ENCODE measurements at places on chromosomes 2 and 18. TPM values are rescaled to one million over a fixed set of nuclear protein-coding genes. Genes with fewer than 3 reads are reported as not detected.

TSPYL6 gene
- not detected for total RNA-seq

TBR1 gene
- 0.26 TPM for total RNA-seq

TYMS gene
- total RNA-seq: 57.0 TPM

OXER1 gene
- total RNA-seq: not detected

PSMG2 gene
- 100 TPM for total RNA-seq

KCNG3 gene
- total RNA-seq: not detected

SERPINB12 gene
- total RNA-seq: not detected

ADD2 gene
- total RNA-seq: 0.23 TPM

NDUFS1 gene
- total RNA-seq: 91.9 TPM

DNA sequence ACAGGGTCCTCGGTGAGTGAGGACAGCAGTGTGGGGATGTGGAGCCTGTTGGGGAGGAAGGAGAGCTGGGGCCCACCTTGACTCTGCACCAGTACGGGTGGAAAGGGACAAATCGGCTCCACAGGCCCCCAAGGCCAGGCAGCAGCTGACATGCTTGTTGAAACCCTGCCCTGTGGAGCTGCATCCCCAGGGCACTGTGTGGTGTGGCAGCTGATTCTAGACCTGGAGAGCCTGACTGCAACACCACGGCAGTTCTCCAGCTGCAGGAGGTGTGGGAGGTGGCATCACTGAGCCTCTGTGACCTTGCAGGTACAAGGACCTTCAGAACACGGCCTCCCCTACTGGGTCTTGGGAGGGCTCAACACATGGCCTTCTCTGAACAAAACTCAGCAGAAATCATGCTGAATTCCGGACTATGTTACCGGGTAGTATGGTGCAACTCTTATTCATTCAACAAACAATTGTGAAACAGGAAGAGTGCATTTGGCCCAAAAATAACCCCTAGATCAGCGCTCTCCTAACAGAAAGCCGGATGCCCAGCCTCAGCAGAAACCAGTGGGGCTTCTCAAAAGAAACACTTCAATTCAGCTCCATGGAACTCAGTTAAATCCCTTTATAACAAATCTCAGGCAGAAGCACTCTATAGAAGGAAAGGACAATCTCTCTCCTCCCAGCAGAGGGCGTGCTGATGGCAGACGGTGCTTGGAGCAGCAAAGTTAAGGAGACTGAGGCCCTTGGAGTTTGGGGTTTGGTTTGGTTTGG is 104.4 kb upstream of the SALL3 start:
- no peak overlapping the region for H3K27ac ChIP-seq
- H3K4me1 ChIP-seq: no peaks in the 10 kb centered on the region
- peak; percentile 27 for DNase-seq
- no peaks in the 10 kb centered on the region for H3K27me3 ChIP-seq
- H3K36me3 ChIP-seq: no peaks in the 10 kb centered on the region
- H3K4me3 ChIP-seq: no peak overlapping the region

DNA sequence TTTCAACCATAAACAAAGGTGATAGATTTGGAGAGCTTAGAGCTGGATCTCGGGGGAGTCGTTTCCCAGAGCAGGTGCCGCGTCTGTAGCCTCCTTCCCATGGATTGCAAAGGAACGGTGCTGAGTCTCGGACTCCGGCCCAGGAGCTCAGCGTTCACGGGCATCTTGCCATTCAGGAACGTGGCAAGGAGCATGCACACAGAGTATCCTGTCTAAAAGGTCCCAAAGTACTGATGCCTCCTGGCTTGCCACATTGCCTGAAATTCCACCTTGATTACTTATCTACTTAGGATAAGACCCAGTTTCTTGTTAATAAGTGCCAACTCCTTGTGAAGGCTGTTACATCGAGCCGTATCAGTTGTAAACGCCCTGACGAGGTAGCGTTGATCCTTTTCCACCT is 197.8 kb upstream of the MYT1L start:
- H3K27me3 ChIP-seq: no peaks in the 10 kb centered on the region
- H3K36me3 ChIP-seq: no peaks in the 10 kb centered on the region
- no peak overlapping the region for H3K27ac ChIP-seq
- DNase-seq: no peak
- no peak overlapping the region for H3K4me3 ChIP-seq

GRCh38 chr2:181581534-181581933 is 75.4 kb downstream of the CERKL start:
- no peaks in the 10 kb centered on the region for H3K36me3 ChIP-seq
- DNase-seq: no peak
- no peak overlapping the region for H3K4me3 ChIP-seq
- H3K27ac ChIP-seq: no peak overlapping the region

- H3K36me3 ChIP-seq: peaks cover 7% of the 10 kb centered on the region
- H3K4me3 ChIP-seq: no peak overlapping the region
- no peaks in the 10 kb centered on the region for H3K4me1 ChIP-seq
- H3K27me3 ChIP-seq: peaks cover 4% of the 10 kb centered on the region
- no peak overlapping the region for H3K27ac ChIP-seq
These were observed 1135.6 kb upstream of the FAM98A start for GRCh38 chr2:34734662-34735061.

- no peak for DNase-seq
- no peak overlapping the region for H3K4me3 ChIP-seq
- H3K4me1 ChIP-seq: no peaks in the 10 kb centered on the region
- H3K27ac ChIP-seq: no peak overlapping the region
- no peaks in the 10 kb centered on the region for H3K36me3 ChIP-seq
These were observed 263.4 kb downstream of the SH3BP4 start for GRCh38 chr2:235215248-235215647.

DNA sequence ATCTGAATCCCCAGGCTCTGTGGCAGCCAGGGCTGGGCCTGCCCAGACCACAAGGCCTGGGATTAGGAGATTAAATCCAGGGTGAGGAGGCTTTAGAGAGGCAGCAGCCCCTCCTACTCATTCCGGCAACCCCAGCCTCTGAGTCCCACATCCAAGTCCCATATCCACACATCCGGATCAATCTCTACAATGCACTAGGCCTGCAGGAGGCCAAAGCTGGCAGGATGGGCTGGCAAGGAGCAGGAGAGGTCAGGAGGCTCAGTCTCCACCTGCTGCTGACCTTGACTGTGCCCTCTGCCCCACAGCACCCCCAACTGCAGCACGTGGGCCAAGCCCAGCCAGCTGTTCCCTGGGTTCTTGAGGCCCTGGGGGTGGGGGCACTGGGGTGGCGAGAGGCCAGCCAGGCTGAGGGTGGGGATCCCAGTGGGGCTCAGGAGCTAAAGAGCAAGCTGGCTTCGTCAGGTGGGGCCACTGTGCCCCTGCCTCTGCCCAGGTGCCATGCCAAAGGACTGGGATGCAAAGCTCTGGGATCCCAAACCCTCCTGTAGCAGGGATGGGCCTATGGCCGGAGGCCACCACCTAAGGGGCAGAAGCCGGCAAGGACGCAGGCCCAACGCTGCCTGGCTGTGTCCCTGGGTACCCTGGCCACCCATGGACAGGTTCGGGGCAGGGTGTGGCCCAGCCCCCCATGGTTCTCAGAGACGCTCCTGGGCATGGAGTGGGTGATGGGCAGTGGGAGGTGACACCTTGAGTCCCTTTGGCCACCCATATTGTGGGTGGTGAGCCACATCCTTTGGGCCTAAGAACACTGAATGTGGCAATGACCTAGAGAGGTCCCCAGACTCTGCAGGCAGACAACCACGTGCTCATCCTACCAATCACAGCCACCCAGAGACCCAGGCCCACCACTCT is 3.2 kb downstream of the KIF1A start:
- no peak overlapping the region for H3K4me3 ChIP-seq
- no peak overlapping the region for H3K27ac ChIP-seq
- no peaks in the 10 kb centered on the region for H3K4me1 ChIP-seq
- H3K36me3 ChIP-seq: no peaks in the 10 kb centered on the region

- H3K27ac ChIP-seq: no peak overlapping the region
- H3K4me1 ChIP-seq: no peaks in the 10 kb centered on the region
- no peak for DNase-seq
- no peaks in the 10 kb centered on the region for H3K36me3 ChIP-seq
These were observed 173.0 kb downstream of the PTGR3 start for GRCh38 chr18:75035928-75036327.

DNA sequence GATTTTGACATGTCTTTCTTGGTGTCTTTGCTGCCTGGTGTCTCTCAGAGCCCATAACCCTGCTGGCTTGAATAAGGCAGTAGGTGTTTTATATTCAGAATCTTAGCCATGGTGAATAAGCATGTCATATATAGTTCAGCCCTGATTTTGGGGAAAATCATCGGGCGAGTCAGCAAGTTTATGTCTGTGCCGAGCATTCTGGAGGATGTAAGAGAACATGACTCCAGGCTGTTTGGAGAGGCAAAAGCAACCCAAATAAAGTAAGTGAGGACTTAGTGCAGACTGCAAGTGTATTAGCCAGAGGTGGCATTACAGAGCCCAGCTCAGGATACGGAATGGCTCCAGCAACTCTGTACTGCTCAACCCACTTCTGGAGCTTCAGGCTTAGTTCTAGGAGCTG is 50.3 kb downstream of the TCF7L1 start:
- H3K27ac ChIP-seq: no peak overlapping the region
- DNase-seq: no peak
- H3K36me3 ChIP-seq: no peaks in the 10 kb centered on the region
- H3K4me1 ChIP-seq: no peaks in the 10 kb centered on the region
- no peak overlapping the region for H3K4me3 ChIP-seq

DNA sequence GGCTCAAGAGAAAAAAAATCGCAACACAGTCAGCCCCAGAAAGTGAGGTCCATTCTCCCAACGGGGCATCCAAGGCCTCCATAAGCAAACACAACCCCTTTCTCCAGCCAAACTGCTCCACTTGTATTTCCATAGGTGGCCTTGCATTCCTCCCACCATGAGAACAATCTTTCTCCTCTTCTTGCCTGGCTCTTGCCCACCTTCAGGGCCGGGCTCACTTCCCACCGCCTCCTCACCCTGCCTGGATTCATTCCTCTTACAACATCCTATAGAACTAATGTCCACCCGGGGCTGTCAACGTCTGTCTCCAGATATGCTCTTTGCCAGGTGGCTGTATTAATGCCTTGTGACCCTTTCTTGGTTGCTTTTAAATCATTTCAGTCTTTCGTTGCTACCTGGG is 124.5 kb downstream of the SMAD7 start:
- peak overlapping the region; percentile 2 for H3K27ac ChIP-seq
- H3K4me1 ChIP-seq: peaks cover 13% of the 10 kb centered on the region
- H3K27me3 ChIP-seq: no peaks in the 10 kb centered on the region
- H3K4me3 ChIP-seq: no peak overlapping the region
- peaks cover 39% of the 10 kb centered on the region for H3K36me3 ChIP-seq

GRCh38 chr2:69789175-69789721 is 40.2 kb upstream of the GMCL1 start:
- no peaks in the 10 kb centered on the region for H3K4me1 ChIP-seq
- no peak for DNase-seq
- H3K36me3 ChIP-seq: peaks cover 45% of the 10 kb centered on the region

DNA sequence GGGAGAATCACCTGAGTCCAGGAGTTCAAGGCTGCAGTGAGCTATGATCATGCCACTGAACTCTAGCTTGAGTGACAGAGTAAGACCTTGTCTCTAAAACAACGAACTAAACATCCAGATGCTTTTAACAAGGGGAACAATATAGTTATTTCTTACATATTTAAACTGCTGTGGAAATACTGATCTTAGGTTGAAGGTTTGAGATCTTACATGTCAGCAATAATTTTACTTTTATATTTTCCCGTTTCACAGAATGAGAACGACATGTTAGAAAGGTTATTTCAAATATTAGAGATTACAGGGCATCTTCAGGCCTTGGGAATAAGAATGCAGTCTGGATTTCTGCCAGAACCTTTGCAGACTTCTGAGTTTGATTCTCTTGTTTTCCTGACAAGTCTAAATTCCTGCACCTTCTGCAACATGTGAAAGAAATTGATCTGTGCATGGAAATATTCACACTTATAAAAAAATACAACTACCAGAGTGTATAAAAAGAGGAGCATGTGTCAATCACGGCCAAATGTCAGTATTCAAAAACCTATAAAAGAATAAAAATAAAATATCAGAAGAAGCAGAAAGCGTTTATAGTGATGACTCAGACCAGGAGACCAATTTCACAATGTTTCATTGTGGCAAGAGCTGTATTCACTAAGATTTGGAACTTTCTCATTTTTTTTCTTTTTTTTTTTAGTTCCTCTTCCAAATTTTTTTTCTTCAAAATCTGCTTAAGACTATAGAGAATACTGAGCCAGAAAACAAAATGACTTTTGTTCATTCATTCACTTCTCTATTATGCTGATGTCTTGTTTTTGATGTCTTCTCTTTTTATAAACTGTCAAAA is 29.6 kb downstream of the COLEC12 start:
- no peaks in the 10 kb centered on the region for H3K36me3 ChIP-seq
- peak; percentile 70 for DNase-seq
- H3K27me3 ChIP-seq: no peaks in the 10 kb centered on the region
- H3K4me3 ChIP-seq: no peak overlapping the region

DNA sequence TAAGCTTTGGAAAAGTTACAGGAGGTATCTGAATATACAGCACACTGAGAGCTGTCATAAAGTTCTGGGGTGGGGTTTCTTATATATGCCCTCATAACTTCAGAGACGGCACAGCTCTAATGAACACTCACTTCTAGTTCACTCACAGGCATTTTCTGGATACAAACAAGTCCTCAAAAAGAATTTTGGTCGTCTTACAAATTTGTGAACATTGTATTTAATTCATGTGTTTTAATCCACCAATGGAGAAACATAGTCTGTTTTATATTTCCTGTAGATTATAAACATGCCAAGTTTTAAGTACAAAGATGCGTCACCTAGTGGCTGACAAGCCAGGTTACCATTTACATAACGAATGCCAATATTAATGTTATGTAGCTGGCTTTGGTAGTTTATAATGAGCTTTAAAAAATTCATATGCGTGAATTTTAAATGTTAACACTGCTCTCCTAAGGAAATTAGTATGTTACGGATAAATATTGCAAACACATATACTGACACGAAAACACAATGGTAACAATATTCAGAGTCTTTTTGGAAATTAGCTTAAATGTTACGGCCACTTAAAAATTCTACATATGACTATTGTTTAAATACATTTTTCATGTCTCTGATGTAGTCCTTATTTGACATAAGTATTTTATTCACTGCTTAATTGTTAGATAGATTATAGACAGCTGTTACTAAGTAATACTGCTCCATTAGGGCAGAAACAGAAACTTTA is 2.5 kb downstream of the COL3A1 start:
- H3K27me3 ChIP-seq: no peaks in the 10 kb centered on the region
- no peak overlapping the region for H3K4me3 ChIP-seq
- no peaks in the 10 kb centered on the region for H3K36me3 ChIP-seq
- no peak overlapping the region for H3K27ac ChIP-seq
- no peak for DNase-seq
